ENCODE measurements at places on chromosomes 5 and 9.

DNA sequence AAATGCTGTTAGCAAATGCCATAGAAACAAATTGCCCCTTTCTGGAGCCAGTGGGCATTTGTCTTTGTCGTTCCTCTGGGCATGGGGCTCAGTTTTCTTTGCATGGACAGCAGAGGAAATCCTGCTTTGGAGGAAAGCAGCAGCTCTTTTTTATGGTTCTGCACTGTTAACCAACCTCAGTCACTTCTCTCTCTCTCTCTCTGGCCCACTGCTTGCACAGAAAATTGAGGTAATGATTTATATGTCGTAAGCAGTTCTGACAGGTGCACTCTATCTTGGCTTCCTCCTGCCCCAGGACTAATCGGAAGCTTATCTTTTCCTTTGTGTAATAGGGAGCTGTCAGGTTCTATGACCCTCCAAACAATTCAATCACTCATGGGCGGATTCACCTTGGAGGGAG lies 159.6 kb upstream of the GPR151 start:
- no peak for DNase-seq

DNA sequence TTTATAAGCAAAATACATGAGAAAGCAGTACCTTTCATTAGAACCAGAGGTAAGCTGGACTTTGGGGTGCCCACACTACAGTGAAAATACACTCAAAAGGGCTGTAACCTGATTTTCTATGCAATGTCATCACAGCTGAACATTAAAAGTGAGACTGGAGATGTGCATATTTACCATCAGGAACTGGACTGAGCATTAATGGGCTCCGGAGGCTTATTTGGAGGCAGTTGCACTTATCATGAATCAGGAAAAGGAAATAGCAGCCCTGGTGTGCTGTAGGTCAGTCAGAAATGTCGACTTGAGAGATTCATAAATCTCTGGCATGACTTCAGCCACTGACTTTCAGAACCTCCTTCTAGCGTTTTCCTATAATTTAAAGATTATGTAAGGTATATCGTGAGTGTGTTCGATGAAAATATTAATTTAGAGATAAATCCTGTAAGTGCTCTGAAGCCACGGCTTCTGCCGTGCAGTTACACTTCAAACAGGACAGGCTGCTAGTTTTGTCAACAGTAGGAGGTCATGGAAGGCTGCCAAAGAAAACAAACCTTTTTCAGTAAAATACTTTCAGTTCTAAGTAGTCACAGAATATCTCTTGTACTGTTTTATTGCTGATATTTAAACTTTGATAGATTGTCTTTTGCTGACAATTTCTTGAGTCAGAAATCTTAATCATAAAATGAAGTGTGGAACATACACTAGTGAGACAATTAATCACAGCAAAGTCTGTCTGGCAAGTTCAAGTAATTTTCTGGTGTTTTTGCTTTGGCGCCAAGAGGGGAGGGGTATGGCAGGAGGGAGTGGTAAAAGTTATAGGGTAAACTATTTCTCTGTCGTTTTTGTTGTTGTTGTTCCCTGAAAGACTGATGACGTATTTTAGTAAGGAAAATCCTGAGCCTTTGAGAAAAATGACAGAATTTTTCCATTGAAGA lies 939.7 kb downstream of the NR2F1-AS1 start:
- no peak for DNase-seq

GRCh38 chr5:149773291-149774095 lies 43.4 kb downstream of the PPARGC1B start:
- no peak for DNase-seq

GRCh38 chr9:82893549-82893948 lies 169.4 kb downstream of the RASEF start:
- no peak for DNase-seq
